ENCODE measurements at places on chromosomes 7 and 10.

DNA sequence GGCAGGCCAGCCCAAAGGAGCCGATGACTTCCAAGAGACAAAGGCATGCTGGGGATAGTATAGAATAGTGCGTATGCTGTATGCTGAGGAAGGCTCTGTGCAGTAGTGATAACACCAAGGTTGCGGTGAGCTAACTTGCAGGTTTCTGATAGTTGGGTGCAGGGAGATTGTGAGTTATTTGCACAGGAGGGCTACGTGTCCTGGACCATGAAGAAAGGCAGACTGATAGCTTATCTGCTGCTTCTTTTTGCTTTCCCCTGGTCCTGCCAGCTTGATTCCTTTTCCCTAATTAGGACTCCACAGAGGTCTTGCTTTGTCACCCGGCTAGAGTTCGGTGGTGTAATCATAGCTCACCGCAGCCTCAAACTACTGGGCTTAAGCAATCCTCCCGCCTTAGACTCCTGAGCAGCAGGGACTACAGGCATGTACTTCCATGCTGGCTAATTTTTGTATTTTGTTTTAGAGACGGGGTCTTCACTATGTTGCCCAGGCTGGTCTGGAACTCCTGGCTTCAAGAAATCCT lies 43.9 kb upstream of the ARHGAP12 start:
- no peak for DNase-seq

DNA sequence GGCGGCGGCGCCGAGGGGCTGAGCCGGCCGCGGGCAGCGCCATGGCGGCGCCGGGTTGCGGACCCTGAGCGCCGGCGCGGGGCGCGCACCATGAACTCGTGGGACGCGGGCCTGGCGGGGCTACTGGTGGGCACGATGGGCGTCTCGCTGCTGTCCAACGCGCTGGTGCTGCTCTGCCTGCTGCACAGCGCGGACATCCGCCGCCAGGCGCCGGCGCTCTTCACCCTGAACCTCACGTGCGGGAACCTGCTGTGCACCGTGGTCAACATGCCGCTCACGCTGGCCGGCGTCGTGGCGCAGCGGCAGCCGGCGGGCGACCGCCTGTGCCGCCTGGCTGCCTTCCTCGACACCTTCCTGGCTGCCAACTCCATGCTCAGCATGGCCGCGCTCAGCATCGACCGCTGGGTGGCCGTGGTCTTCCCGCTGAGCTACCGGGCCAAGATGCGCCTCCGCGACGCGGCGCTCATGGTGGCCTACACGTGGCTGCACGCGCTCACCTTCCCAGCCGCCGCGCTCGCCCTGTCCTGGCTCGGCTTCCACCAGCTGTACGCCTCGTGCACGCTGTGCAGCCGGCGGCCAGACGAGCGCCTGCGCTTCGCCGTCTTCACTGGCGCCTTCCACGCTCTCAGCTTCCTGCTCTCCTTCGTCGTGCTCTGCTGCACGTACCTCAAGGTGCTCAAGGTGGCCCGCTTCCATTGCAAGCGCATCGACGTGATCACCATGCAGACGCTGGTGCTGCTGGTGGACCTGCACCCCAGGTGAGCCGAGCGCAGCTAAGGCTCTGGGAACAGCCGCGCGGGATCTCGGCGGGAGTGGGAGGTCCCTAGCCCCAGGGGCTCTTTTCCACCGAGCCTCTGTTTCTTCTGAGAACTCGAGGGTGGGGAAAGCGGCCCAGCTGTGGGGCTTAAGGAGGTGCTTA lies at the start of gene GPR26:
TSS of gene GPR26 (plus strand) at position 38 of the 919 bp plus-strand sequence. CDS start at position 91, 53 bp downstream.
- DNase-seq = no peak

DNA sequence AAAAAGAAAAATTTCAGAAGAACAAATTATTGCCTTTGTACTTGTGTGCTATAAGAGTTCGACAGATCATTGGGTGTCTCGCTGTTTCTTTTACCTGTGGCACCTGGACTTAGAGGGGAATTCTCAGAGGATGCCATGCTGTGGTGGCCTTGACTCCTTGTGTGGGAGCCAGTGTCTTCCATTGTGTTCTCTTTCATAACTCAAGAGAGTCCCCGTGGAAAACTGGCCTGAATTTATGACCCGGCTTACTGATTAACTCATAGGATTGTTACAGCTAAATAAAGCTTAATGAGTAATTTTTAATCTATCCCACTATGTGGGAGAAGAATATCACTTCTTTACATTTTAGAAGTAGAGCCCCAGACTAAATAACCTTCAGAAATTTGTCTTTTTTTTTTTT lies 54.5 kb downstream of the UBE3C start:
- DNase-seq = no peak

- no peak for DNase-seq
Observed at GRCh38 chr7:135645296-135645904, 16.9 kb upstream of the STMP1 start.

DNA sequence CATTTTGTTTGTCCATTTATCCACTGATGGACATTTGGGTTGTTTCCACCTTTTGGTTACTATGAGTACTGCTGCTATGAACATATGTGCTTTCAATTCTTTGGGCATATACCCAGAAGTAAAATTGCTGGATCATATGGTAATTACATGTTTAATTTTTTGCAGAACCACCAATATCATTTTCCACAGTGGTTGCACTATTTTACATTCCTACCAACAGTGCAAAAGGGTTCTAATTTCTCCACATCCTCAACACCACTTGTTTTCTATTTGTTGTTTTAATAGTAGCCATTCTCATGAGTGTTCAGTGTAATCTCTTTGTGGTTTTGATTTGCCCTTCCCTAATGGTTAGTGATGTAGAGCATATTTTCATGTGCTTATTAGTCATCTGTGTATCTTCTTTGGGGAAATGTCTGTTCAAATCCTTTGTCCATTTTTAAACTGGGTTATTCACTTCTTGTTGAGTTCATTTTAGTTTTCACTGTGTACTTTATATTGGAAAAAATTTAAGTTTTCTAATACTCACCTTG lies 101.9 kb downstream of the HIBADH start:
- DNase-seq = peak; percentile 65

GRCh38 chr10:49000437-49001398 lies 61.1 kb upstream of the LRRC18 start:
- DNase-seq = no peak

GRCh38 chr10:102152545-102152890 lies 329 bp downstream of the NOLC1 start:
- no peak for DNase-seq

DNA sequence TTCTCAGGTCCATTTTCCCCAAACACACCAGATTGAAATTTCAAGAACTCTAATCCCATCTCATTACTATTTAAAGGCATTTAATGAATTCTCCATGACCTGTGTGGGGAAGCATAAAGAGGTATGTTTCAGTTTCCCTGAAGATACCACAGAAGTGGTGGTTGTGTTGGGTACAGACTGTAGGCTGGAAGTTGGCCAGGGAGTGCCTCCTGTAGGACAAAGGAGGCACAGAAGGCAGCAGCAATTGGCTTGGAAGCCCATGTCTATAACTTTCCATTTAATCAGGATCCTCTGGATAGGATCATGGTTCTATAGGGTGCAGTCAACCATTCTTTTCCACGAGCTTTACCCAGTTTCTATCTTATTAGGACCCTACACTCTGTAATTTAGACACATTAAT lies 8.6 kb upstream of the BET1 start:
- no peak for DNase-seq

- DNase-seq = no peak
Observed at GRCh38 chr7:153370092-153370491, 610.5 kb downstream of the ACTR3B start.

DNA sequence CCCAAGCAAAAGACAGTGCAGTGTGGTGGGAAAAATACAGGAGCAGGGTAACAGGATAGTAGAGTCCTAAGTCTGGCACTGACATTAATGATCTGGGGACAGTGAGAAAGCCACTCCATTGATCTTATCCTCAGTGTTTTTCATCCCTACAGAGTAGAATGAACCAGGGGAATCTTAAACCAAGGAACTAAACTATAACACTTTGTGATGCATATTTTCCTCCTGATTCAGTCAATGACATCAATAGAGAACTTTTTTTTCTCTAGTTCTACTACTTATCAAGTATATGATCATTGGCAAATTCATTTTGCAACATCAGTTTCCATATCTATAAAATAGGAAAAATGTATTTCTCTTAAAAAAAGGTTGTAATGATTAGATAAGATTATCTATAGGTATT lies 151.1 kb downstream of the TMEM26 start:
- DNase-seq = no peak

DNA sequence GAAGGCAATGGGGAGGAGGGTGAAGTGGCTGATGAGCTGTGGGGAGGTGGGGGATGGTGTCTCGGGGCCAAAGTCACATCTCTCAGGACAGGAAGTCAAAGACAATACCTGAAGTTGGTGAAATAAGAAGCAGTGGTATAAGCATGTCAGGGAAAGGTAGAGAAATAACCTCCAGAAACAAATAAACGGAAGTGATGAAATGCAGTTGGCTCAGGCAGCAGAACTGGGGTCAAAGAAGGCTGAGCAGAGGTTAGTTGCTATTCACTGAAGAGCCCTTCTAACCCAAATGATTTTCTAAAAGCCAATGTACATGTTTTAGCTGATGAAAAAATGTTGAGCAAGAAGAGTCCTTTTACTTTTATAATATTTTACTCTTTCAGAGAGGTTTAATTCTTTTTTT lies 78.6 kb upstream of the ADRB1 start:
- no peak for DNase-seq

DNA sequence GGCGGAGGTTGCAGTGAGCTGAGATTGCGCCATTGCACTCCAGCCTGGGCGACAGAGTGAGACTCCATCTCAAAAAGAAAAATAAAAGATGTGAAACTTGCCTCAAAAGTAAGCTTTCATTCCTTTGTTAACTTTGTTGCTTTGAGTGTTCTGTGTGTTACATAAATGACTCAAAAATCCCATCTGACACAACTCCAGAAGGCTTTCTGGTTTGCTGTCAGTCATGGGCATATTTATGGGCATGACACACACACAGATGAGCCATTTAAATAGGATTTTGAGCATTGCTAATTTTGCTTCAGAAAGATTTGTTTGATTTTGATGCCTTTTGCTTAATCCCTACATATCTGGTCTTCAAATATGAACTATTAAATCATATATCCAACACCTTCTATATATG lies 82.6 kb downstream of the CACNB2 start:
- DNase-seq = no peak
